SK-MEL-5 (cell line): ENCODE measurements at places on chromosomes 3 and 15.

- no peak for DNase-seq
Observed at GRCh38 chr3:121619691-121620090, 26.5 kb downstream of the FBXO40 start.

DNA sequence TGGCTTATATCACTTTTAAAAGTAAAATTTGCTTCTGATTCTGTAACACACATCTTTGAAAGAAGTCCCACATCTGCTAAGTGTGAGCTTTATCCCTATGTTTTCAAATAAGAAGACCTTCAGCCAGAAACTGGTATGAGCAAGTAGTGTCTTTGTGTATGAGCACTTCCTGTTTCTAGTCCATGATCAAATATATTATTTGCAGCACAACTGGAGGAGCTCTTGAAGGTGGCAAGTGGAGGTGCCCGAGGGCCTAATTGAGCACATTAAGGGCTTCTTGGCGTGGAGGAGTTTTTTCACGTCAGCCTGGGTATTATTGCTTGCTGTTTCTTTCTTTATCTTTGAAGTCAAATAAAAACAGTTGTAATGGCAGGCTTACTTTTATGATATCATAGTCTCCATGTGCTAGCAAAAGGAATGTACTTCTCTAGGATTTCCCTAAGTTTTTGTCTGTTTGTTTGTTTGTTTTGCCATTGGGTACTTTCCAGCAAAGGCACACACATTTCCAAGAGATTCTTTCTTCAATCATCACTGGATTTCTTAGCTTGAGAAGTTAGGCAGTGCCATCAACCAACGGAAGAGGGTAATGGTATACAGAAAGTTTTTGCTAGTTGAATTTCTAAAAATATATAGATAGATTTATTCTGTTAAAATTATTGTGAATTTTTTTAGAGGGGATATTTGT, 68.1 kb downstream of the MEIS2 start:
- DNase-seq = no peak

- DNase-seq = no peak
Observed at GRCh38 chr3:132350814-132351213, 33.6 kb downstream of the ACP3 start.

DNA sequence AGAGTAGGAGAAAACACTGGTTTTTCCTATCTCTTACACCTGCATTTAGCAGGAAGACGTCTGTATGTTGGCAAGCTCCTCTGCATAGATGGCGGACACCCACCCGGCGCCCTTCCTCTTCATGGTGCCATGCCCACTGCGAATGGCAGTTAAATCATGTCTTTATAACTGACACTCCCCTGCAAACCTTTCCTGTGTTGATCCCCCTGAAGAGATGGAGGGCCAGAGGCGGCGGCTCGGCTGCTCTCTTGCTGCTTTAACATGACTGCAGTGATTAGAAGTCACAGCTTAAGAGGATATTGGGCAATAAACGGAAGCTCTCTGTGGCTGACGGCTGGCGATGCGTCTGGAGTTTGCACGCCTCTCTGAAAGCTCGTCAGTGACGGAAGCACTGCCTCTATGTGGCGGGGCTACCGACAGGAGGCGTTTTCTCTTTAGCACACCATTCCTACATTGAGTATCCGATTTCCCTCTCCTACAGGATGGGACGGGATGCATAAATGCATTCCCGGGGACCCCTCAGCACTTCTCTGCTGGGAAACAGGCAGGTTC, 25.5 kb upstream of the SNRPA1 start:
- peak; percentile 61 for DNase-seq

DNA sequence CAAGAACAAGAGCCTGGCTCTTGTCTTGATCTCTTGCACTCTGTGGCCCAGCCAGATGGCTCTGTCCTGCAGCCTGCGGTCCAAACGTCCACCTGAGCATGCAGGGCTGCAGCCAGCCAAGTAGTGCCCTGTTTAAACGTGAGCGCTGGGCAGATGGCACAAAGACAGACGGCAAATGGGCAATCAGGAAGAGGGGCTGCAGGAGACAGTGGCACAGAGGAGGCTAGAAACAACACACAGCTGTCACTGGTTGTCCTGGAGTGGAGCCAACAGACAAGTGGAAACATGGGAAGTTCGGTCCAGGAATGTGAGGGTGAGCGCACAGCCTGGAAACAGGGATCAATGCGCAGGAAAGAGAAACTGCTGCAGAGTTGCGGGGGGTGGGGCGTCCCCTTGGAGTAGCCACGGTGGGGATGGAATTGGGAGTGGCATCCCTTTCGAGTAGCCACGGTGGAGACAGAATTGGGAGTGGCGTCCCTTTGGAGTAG, 10.7 kb upstream of the ZXDC start:
- DNase-seq = no peak
